ENCODE measurements at places on chromosomes 11 and 22.

- no peak for DNase-seq
Observed at GRCh38 chr22:46758121-46758520, 4.3 kb upstream of the TBC1D22A start.

DNA sequence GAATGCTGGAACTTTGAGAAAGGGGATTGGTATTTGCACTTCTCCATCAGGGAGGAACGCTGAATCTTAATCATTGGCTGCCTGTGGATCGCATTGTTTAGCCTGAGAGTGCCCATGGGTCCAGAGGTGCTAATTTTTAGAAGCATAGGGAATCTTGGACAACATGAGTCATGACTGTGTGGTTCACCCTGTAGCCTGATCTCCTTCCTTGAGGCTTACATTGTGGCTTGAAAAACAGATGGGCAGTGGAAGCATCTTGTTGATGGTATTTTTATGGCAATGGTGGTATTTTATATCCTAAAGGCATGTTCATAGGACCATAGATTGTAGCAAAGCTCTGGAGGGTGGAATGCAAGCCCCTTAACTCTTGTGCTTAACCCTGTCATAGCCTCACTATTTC, 99.2 kb upstream of the DBX1 start:
- DNase-seq, result no peak

DNA sequence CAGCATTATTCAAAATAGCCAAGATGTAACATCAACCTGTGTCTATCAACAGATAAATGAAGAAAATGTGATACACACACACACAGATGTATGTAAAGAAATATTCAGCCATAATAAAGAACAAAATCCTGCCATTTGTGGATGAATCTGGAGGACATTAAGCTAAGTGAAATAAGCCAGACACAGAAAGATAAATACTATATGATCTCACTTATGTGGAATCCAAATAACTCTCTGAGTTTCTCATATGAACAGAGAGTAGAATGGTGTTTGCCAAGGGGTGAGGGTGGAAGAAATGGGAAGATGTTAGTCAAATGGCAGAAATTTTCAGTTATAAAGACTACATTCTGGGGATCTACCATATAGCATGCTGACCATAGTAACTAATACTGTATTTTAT, 224.2 kb downstream of the GUCY1A2 start:
- no peak for DNase-seq

DNA sequence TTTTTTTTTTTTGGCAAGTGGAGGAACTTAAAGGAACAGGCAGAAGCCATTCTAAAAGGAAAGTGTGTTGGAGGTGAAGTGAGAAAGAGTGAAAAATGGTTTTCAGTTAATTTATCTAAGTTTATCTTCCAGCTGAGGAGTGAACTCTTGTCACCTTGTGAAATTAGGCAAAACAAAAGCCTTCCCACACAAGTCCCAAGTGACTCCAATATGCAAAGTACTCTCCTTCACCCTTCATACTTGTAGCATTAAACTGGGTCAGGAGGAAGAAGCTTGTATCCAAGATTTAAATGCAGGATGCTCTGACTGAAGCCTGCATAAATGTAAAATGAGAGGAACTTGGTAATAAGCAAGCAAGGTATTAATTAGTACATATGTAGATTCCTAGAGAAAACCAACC, 796.8 kb downstream of the DLG2 start:
- DNase-seq, result no peak

GRCh38 chr11:3353066-3353465, 25.9 kb downstream of the ZNF195 start:
- DNase-seq, result no peak

GRCh38 chr11:122202951-122203456, 87.0 kb upstream of the BLID start:
- peak; percentile 33 for DNase-seq

GRCh38 chr22:30047364-30047738, 32.9 kb upstream of the HORMAD2 start:
- no peak for DNase-seq

- peak; percentile 70 for DNase-seq
Observed at GRCh38 chr11:72722050-72722748, 30.0 kb downstream of the ARAP1 start.

- DNase-seq, result no peak
Observed at GRCh38 chr11:6307876-6308275, 12.4 kb downstream of the CAVIN3 start.

DNA sequence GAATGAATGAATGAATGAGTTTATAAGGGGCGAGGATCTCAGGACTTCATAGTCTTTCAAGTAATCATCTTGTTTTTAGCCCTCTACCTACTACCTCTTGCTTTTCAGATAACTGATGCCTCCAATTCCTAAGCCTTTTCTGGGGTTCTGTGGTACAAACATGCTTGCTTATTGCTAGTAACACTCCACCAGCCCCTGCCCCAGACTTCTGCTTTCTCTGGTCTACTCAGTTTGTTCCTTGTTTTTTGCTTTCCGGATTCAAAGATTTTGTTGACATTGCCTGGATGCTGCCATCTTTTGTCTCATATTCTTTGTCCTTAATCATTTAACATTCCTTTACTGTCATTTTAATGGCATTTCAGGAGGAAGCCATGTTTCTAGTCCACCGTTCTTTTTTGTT, 8.9 kb upstream of the TMEM9B start:
- DNase-seq, result no peak

DNA sequence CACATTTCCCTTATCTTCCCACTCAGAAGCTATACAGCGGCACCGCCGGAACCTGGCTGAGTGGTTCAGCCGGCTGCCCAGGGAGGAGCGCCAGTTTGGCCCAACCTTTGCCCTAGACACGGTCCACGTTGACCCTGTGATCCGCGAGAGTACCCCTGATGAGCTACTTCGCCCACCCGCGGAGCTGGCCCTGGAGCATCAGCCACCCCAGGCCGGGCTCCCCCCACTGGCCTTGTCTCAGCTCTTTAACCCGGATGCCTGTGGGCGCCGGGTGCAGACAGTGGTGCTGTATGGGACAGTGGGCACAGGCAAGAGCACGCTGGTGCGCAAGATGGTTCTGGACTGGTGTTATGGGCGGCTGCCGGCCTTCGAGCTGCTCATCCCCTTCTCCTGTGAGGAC, 4.9 kb downstream of the NLRX1 start:
- DNase-seq, result no peak

GRCh38 chr11:35111161-35112055, 27.6 kb upstream of the CD44 start:
- no peak for DNase-seq

- DNase-seq, result no peak
Observed at GRCh38 chr11:10657308-10658271, 36.0 kb downstream of the IRAG1 start.

DNA sequence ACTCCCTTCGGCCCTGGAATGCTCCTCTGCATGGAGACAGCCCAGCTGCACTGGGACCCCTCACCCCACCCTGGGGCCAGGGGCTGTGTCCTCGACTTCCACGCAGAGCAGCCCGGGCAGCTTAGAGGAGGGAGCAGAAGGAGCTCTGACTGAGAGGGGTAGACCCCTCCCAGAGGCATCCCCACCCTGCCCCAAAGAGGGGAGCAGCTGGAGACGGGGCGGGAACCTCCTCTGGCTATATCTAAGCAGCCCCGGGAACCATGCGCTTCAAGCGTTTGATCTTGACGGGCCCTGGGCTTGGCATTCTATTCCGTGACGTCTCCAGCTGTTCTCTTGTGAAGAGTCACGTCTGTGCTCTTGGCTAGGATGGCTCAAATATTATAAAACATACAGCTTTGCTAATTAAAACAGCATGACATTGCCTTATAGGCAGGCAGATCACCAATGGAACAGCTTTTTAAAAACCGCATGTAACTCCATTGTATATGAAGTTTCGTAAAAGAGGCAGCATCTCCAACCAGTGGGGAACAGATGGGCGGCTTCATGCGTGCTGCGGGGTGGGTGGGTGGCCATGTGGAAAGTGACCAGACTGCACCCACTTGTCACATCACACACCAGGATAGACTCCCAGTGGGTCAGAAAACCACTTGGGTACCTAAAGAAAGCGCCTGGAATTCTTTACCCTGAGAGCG, 7.7 kb downstream of the KCNQ1 start:
- DNase-seq, result no peak

Data from HuH-7.5 (cell line).